Osteocyte (in vitro differentiated cells): ENCODE measurements at places on chromosomes 13 and 19. TPM values are rescaled to one million over a fixed set of nuclear protein-coding genes. Genes with fewer than 3 reads are reported as not detected.

GRCh38 chr19:18191640-18192062, 1.4 kb upstream of the MPV17L2 start:
- DNase-seq = no peak

DNA sequence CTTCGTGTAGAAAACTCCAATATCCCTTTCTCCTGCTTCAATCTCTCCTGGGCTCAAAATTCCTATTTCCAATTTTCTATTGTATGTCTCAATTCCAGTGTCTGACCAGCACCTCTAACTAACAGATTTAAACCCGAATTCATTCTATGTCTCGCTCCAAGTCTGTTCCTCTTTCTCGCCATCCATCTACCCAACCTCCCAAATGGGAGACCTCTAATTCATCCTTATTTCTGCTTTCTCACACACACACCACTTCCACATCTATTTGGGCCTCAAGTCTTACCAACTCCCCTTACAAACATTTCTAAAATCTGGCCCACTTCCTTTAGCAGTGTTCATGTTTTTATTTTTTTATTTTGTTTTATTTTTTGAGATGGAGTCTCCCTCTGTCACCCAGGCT, 53.3 kb downstream of the MBD3L2B start:
- DNase-seq = no peak

DNA sequence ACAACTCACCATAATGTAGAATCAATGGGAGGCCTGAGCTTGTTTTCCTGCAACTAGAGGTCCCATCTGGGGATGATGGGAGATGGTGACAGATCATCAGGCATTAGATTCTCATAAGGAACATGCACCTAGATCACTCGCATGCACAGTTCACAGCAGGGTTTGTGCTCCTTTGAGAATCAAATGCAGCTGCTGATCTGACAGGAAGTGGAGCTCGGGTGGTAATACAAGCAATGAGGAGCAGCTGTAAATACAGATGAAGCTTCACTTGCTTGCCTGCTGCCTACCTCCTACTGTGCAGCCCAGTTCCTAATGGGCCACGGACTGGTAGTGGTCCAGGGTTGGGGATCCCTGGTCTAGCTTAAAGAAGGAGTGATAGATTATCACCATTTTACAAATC, 33.0 kb downstream of the KPNA3 start:
- no peak for DNase-seq

DNA sequence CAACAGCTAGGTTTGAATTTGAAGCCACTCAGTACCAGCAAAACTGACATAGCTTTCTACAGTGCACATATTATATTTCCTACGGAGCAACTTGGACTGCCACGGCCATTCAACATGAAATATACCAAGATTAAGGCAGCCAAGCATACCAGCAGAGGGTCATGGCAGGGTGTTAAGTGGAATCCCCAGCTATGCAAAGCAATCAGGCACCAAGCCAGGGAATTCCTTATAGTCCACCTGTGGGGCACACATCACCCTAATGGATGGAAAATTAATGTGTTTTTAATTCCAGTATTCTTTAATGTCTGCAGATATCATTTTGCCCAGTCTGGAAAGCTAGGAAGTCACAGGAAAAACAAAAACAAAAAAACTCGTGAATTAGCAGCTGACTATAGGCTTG, 1190.3 kb downstream of the EFNB2 start:
- DNase-seq = no peak

- DNase-seq = no peak
These were observed 3.8 kb upstream of the ZNF626 start for GRCh38 chr19:20664901-20665781.

DNA sequence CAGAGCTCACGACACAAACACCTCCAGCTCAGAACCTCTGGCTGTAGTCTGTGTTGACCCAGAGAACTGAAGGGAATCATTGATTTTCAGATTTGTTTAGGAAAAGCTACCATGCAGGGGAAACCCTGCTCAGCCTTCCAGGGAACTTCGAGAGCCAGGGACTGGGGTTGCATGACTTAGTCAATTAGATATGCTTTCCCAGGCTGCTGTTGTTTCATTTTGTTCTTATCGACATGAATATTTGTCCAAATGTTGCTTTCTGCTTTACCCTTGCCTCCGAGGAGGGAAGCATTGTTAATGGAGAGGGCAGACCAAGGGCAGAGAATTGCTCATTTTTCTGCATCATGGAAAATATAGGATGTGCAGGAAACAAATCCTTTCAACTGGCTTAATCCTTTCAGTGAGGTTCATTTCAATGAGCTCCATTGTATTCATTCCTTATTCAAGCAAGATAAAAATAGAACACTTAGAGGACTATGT, 82.5 kb downstream of the KLF5 start:
- no peak for DNase-seq

- no peak for DNase-seq
These were observed 7.3 kb downstream of the PLPPR3 start for GRCh38 chr19:814152-815078.

DNA sequence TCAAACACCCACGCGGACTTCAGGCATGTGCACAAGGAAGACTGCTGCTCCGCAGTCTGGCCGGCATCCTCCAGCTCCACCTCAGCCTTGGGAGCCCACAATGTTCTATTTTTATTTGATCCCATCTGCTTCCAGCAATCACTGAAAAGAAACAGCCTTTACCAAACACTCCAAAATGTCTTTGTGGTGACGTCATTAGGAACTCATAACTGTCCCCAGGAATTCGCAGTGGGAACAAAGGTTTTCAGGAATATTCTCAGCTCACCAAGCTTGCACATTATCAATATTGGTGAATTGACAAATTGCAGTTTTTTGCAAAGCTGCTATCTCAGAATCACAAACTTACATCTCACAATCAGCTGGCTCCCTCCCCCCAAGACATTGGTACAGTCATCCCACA, 15.2 kb upstream of the ZNF841 start:
- DNase-seq = no peak

DNA sequence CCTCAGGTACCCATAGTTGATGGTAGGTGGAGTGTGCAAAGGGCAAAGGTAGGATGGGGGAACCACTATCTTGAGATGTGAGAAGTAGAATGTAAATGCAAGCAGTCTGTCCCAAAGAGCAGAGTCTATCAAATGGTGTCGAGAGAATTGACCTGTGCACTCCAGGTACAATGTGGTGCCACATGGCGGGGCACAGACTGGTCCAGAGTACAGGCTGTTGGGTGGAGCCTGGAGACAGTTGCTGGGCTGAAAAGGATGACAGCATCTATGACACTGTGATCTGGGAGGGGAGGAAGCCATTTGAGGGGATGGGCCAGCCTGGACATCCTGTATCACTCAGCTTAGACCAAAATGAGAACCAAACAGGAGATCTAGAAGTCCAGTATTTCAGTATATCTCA, 180.6 kb downstream of the ABCC4 start:
- no peak for DNase-seq

DNA sequence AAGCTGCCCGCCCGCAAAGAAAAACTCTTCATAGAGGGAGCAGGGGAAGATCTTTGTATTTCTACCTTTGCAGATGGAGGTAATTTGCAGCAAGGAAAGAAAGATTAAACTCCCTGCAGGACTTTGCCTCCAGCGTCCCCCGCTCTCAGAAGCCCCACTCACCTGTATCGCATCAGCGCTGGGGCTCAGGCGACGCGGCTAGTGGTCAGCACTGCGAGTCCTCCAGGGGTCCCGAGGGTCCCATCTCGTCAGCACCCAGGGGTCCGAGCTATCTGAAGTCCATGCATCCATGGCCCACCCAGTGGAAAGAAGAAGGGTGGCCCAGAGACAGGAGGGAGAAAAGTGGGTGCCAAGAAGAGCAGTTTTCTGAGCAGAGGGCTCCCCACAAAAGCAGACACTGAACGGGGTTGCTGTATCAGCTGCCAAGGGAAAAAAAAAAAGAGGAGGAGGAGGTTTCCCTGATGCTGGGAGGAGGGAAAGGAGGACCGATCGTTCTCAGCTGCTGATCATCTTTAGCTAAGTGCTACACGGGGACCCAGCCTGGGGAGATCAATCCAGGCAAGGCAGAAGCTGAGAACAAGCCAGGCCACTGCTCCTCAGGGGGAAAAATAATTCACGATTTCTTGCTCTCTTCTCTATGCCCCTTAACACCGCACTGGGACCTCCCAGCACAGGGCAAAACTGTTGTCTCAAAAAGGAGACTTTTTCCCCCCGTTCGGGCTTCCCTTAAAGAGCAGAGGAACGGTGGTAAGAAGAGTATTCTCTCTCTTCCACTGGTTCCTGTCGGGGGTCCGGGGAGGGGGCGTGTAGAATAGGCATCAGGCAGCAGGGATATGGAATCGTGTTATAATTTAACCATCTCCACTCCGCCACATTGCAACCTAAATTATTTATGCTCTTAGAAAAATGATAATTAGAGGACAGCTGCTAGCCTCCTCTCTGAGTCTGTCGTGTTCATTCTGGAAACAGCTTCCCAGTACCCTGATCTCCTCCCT, 117.7 kb upstream of the CACNA1A start:
- DNase-seq = no peak

- no peak for DNase-seq
These were observed 9.9 kb downstream of the RANBP3 start for GRCh38 chr19:5967994-5968430.

GRCh38 chr19:18027151-18027550, 19.2 kb downstream of the ARRDC2 start:
- no peak for DNase-seq

- no peak for DNase-seq
These were observed 1.3 kb downstream of the MEIS3 start for GRCh38 chr19:47417746-47418691.

- DNase-seq = no peak
These were observed 6.9 kb downstream of the MBNL2 start for GRCh38 chr13:97228850-97229521.

DNA sequence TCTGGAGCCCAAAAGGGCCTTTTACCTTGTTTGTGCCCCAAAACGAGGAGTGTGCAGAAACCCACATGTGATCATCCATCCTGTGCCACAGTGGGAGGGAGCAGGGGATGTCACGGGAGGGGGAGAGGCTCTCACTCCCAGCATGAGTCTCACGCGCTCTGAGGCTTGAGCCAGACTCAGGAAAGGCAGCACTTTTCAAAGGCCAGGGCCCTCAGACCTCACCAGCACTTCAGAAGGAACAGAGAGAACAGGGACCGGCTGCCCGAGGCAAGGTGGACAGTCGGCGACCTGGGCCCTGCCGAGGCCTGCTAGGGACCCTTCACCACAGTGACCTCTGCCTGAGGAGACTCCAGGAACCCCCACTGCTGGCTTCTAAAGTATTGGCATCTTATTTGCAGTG, 71.7 kb upstream of the WASF3 start:
- DNase-seq = no peak

- no peak for DNase-seq
These were observed 24.1 kb upstream of the AKAP11 start for GRCh38 chr13:42247883-42248282.

GRCh38 chr19:40995355-40995754, 4.3 kb downstream of the CYP2B6 start:
- no peak for DNase-seq

DNA sequence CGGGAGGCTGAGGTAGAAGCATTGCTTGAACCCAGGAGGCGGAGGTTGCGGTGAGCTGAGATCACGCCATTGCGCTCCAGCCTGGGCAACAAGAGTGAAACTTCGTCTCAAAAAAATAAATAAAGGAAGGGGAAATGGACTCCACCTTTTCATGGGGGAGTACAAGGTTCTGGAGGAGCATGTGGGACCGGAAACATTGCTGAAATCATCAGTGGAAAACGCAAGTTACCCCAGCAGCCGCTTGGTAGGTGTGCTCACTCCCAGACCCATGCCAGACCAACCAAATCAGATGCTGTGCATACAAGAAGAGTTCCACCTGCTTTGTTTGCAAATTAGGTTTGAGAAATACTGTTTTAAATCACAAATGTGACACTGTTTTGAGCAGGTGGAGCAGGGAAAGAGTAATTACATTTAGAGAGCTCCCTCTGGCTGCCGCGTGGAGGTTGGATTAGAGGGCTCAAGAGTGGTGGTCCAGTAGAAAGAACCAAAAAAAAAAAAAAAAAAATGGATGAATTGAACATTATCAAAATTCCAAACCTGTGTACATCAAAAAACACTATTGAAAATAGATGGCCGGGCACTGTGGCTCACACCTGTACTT, 4.9 kb downstream of the ERICH4 start:
- no peak for DNase-seq

DNA sequence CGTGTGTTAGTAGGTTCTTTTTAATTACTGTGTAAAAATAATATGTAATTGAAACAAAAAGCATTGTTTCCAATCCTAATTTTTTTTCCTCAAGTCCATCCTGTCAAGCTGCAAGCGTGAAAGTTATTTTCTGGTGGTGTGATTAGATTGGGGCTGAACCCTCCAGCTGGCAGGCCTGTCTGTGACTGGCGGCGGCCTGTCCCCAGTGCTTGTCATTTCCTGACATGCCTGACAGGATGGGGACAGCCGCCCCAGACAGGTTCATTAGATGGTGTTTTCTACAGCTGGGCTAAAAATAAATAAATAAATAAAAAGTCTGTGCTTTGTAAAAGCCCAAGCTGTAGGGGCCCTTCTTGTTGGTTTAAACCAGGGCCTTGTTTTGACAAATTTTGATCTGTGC, 53.7 kb upstream of the MAB21L1 start:
- no peak for DNase-seq

- DNase-seq = no peak
These were observed 115.8 kb downstream of the ZIC5 start for GRCh38 chr13:99855526-99856420.

GRCh38 chr19:13430790-13431582, 75.3 kb downstream of the CACNA1A start:
- DNase-seq = no peak

DNA sequence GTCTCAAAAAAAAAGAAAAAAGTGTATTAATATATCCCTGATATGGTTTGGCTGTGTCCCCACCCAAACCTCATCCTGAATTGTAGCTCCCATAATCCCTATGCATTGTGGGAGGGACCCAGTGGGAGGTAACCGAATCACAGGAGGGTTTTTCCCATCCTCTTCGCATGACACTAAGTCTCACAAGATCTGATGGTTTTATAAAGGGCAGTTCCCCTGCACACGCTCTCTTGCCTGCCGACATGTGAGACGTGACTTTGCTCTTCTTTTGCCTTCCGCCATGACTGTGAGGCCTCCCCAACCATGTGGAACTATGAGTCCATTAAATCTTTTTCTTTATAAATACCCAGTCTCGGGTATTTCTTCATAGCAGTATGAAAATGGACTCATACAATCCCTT, 17.7 kb downstream of the STK24 start:
- no peak for DNase-seq

DNA sequence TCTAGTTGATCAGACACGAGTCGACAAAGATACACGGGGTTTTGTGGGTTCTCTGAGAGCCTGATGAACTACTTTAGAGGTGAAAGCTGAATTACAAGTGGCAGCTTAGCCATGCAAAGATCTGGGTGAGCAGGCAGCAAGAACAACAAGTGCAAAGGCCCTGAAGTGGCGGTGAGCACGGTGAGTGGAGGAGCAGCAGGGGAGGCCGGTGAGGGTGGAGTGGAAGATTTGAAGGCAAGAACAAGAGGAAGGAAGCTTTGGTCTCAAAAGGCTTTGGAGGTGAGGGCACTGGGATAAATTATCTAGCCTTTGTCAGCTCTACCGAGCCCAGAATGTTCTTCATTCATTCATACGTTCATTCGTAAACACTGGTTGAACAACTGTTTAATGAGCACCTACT, 1.4 kb downstream of the ZNF865 start:
- no peak for DNase-seq

ACP5 gene
- 1.3 and 1.6 TPM in 2 replicates for total RNA-seq

C3 gene
- 0.56 TPM in 1 of 2 replicates, not detected in the other for total RNA-seq

PTPRS gene
- 182 and 185 TPM in 2 replicates for total RNA-seq

ZNF253 gene
- 10.6 and 12.8 TPM in 2 replicates for total RNA-seq

CGB3 gene
- total RNA-seq = not detected in 2 replicates

SCN1B gene
- total RNA-seq = 7.3 and 8.1 TPM in 2 replicates
